Epithelial cell of esophagus (primary cell): ENCODE measurements at places on chromosomes 12 and 14.

- DNase-seq, result peak; percentile 41
These were observed 400.8 kb upstream of the PRICKLE1 start for GRCh38 chr12:42990387-42990786.

DNA sequence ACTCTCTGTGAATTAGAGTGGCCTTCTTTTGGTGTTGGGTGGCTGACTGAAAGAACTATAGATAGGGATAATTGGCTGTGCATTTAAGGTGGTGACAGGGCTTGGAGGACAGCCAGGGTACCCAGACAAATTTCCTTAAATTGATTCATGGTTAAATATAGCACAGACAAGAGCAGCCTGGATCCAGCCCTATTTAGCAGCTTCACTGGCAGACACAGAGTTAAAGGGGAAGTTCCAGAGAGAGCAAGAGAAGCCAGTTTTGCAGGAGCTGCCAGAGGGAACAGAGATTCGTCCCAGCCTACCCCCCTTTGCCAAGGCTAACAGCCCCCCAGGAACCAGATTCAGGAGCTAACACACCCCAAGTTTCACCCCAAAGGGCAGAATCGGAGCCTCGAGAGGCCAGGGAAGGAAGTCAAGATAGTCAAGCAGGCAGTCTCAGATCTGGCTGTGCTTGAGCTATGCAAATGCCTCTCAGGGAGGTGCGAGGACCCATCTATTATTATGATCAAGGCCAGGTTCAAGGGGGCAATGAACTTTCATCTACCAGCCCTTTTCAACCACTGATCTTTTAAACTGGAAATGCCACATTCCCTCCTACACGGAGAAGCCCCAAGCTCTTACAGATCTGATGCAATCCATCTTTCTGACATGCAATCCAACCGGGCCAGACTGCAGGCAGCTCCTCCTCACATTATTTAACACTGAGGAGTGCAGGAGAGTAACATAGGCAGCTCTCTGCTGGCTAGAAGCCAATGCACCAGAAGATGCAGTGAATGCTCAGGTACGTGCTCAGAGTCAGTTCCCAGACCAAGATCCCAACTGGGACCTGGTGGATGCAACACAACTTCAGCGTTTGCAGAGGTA lies 58.2 kb downstream of the DHRS2 start:
- peak; percentile 86 for DNase-seq

DNA sequence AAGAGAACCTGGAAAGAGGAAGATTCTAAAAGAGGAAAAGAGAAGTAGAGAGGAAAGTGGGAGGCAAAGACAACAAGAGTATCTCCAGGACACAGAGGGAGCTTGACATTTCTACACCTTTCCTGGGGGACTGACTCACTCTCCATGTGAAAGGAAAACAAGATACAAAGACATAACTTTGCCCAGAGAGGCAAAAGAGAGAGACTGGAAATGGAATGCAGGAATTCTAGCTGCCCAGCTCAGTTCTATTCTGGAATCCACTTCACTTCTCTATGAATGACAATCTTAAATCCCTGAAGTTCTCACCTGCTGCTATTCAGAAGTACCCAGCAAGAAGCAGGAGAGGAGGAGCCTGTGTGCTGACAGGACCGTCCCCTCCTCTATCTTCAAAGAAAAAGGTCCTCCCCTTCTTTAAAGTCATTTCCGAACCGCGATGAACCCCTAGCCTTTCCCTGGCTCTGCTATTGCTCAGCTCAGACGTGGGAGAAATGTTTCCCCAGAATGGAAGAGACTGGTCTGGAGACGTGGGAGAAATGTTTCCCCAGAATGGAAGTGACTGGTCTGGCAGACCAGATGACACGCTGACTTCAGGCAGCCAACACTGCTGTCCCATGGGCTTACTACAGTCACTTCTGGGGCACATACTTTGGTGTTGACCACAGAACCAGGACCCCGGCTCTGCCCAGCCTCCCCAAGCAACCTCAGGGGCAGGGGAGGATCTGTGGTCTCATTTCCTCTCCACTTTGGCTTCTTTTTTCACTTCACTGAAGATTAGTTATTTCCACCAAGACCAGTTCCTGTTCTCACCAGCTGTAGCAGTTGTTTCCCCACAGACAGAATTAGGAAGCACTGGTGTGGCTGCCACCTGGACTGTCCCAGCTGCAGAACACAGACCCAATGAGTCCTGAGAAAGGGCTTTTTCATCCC lies 8.3 kb downstream of the FMNL3 start:
- DNase-seq, result peak; percentile 64

DNA sequence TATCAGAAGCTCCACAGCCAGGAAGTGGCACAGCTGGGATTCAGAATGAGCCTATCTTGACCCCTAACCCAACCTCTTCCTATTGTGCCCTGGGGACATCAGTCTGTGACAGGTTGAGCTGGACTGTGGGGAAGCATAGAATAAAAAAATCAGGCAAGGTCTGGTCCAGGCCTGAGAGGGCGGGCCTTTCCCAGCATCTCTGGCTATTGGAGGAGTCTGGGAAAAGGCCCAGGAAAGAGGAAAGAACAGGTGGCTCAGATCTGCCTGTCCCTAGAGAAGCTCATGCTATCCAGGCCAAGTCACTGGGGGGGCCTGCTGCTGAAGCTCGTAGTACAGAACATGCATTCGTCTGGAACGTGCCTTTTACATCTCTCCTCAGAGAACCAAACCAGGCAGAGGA lies 100.5 kb downstream of the PPM1H start:
- no peak for DNase-seq

DNA sequence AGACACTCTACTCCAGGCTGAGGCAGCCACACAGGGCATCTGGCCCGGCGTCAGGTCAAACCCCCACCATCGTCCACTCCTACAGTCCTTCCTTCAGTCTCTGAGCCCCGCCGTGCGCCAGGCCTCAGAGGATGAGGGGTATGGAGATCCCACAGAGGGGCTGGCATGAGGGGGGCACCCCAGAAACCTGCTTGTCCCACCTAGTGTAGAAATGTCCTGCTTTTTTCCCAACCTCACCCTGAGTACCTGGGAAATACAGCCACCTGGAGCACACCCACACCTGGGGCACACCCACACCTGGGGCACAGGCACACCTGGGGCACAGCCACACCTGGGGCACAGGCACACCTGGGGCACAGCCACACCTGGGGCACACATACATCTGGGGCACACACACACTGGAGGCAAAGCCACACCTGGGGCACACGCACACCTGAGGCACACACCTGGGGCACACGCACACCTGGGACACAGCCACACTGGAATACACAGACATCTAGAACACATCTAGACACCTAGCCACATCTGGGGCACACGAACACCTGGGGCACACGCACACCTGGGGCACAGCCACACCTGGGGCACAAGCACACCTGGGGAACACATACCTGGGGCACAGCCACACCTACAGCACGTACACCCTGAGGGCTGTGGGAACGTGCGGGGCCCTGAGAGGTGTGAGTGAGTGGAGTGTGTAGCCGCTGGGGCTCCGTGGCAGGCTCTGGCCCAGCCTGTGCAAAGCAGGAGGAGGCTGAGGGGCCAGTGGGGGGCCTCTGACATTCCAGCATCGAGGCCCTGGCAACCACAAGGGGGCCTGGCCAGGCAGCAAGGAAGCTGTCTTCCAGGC lies 18.4 kb downstream of the AKT1 start:
- no peak for DNase-seq

DNA sequence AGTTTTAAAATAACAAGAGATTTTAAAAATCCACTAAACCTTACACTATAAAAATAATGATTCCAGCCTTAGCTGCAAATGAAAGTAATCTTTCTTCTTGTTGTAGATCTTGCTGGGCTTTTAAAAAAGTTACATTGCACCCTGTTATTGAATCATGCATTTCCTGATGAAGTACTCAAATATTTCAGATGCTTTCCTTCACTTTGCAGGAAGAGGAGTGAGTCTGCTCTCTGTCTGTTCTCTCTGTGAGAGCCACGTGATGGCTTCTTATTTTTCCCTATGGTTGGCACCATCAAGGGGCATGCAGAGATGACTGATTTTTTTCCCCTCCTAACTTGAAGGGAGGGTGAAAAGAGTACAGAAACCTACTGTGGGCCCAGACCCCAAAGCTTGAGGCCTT lies 262.7 kb downstream of the ATP23 start:
- no peak for DNase-seq

GRCh38 chr12:127987199-127987901 lies 279.6 kb upstream of the TMEM132C start:
- DNase-seq, result no peak

DNA sequence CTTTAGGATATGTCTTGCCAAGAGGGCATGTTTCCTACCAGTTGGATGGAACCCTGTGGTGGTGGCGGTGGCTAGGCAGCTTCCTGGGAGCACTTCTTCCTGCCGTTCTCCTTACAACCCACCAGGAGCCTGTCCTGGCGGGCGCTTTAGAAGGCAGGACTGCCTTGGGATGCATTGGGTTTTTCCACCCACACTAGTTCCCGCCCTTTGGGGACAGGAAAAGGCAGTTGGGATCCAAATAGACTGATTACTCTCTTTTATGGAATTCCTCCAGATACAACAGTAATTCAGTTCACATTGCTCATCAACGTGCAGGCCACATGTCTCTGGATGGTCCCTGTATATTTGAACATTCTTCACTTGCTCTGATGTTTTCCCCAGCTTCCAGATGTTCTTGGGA lies 305.7 kb upstream of the SSTR1 start:
- DNase-seq, result no peak

DNA sequence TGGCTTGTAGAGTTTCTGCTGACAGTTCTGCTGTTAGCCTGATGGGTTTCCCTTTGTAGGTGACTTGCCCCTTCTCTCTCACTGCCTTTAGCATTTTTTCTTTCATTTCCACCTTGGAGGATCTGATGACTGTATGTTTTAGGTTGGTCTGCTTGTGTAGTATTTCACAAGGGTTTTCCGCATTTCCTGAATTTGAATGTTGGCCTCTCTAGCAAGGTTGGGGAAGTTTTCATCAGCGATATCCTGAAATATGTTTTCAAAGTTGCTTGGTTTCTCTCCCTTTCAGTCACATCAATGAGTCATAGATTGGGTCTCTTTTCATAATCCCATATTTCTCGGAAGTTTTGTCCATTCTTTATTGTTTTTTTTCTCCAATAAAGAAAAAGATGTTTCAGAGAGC lies 11.4 kb downstream of the NOPCHAP1 start:
- DNase-seq, result no peak

- DNase-seq, result peak; percentile 63
These were observed 20.5 kb upstream of the RAD51AP1 start for GRCh38 chr12:4518106-4518728.
